ENCODE measurements at places on chromosomes 2 and 18.

- peaks cover 5% of the 10 kb centered on the region for H3K36me3 ChIP-seq
- H3K4me1 ChIP-seq = peaks cover 7% of the 10 kb centered on the region
- DNase-seq = peak; percentile 69
- peak overlapping the region; percentile 80 for H3K27ac ChIP-seq
- H3K27me3 ChIP-seq = no peaks in the 10 kb centered on the region
Observed at GRCh38 chr18:74597034-74597661, 522 bp upstream of the ZNF407 start.

GRCh38 chr2:114616-115015 lies 68.3 kb upstream of the FAM110C start:
- no peaks in the 10 kb centered on the region for H3K27me3 ChIP-seq
- no peaks in the 10 kb centered on the region for H3K36me3 ChIP-seq
- H3K4me1 ChIP-seq = no peaks in the 10 kb centered on the region
- DNase-seq = no peak
- H3K27ac ChIP-seq = no peak overlapping the region

DNA sequence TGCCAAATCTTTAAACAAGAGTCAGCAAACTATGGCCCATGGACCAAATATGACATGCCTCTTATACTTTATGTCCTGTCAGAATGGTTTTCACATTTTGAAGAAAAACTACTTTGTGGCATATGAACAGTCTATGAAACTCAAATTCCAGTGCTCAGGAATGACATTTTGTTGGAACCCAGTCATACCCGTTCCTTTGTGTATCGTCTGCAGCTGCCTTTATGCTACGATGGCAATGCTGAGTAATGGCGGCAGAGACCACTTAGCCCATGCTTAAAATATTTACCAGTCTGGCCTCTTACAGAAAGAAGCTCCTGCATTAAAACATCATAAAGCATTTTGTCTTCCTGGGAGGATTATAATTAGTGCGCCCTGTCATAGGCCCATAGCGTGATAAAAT lies 140.5 kb upstream of the FHL2 start:
- no peak overlapping the region for H3K4me3 ChIP-seq
- H3K27ac ChIP-seq = no peak overlapping the region
- no peaks in the 10 kb centered on the region for H3K4me1 ChIP-seq
- no peaks in the 10 kb centered on the region for H3K27me3 ChIP-seq

- no peaks in the 10 kb centered on the region for H3K27me3 ChIP-seq
- no peak overlapping the region for H3K4me3 ChIP-seq
- no peaks in the 10 kb centered on the region for H3K36me3 ChIP-seq
- no peak overlapping the region for H3K27ac ChIP-seq
- DNase-seq = no peak
Observed at GRCh38 chr2:178819992-178820391, 12.8 kb upstream of the TTN start.

DNA sequence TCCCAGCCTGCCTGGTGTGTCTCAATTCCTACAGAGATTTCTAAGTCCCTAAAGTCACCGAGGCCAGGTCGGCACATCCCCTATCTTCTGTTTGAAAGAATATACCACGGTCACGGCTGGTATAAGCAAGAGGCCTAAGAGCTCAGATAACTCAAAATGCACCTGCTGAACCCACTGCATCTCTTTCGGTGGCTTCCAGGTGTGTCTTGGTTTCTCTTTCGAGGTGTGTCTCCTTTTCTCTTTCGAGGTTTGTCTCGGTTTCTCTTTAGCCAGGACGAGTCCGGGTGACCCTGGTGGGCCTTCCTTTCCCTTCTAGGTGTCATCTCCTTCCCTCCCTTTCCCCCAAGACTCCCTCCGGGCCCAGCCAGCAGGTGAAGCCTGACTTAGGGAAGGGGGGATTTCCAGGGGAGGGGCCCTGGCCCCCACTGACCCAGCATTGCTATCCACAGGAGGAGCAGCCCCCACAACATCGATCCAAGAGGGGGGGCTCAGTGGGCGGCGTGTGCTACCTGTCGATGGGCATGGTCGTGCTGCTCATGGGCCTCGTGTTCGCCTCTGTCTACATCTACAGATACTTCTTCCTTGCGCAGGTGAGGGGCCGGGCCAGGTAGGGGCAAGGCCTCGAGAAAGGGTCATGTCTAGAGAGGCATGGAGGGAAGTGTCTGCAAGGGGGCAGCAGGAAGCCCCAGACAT lies 8.4 kb downstream of the ITM2C start:
- no peaks in the 10 kb centered on the region for H3K36me3 ChIP-seq
- H3K4me3 ChIP-seq = no peak overlapping the region
- H3K4me1 ChIP-seq = no peaks in the 10 kb centered on the region
- no peak overlapping the region for H3K27ac ChIP-seq
- DNase-seq = no peak
- no peaks in the 10 kb centered on the region for H3K27me3 ChIP-seq

DNA sequence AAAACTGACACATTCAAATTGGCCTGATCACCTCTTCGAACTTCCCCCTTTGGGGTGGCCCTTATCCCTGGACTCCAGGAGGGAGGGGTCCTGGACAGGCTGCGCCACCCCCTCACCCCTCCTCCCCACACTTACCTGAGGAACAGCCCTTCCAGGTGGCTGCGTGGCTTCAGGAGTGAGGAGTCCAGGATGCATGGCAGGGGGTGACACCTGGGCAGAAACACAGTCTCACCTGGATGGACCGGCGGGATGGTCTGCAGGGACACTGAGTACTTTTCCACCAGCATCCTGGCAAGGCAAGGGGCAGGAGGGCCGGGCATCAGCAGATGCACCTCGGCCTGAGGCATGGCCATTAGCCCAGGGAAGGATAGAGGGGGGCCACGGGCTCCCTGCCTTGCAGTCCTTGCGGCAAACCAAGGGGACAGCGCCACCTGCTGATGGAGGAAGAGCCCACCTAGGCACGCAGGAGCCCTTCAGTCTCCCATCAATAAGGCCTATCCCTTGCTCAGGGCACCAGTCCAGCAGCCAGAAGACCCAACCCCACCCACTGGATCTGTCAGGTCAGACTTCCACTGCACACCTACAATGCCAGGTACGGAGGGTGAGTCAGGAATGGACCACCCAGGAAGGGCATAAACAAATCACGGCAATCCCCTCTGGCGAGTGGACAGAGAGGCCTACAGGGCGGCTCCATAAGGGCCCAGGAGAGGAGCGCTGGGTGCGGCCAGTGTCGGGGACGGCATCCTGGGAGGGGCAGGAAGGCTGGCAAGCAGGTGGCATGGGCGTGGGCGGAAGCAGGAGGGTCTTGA lies 26.0 kb downstream of the FAM178B start:
- no peaks in the 10 kb centered on the region for H3K4me1 ChIP-seq
- DNase-seq = no peak
- no peak overlapping the region for H3K4me3 ChIP-seq
- H3K36me3 ChIP-seq = no peaks in the 10 kb centered on the region

- H3K4me1 ChIP-seq = no peaks in the 10 kb centered on the region
- H3K4me3 ChIP-seq = no peak overlapping the region
- DNase-seq = no peak
Observed at GRCh38 chr2:217742841-217743240, 260.0 kb downstream of the TNS1 start.

DNA sequence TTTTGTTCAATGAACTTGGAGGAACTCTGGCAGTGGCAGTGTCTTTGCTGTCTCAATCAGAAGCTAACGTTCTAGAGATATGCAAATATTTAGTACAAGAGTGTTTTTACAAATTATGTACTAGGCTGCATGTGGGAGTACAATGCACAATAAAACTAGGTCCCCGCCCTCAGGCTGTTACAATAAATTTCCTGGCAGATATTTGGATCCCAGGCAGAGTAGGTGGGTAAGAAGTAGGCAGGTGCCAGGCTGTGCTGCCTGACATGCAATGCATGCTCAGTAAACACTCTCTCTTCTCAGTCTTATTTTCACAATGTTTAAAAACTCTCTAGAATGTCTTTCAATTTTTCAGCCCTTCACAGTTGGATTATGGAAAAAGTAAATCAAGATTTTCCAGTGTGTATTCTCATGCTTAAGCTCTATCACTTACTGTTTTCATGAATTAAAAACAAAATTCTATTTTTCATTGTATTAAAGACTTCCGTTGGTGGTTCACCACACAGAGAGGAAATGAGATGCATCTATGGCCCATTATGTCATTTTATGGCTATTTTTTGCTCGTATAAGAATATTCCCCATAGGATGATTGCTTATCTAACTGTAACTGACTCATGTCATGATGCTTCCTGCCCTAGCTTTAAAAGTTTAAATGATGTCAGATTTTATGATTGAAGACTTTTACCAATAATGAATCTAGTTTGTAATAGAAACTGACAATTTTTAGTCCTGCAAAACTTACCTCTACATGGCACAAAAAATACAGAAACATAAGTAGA lies 346.1 kb downstream of the RND3 start:
- DNase-seq = no peak
- no peak overlapping the region for H3K4me3 ChIP-seq
- H3K27me3 ChIP-seq = no peaks in the 10 kb centered on the region
- H3K27ac ChIP-seq = peak overlapping the region; percentile 93
- no peaks in the 10 kb centered on the region for H3K36me3 ChIP-seq
- H3K4me1 ChIP-seq = peaks cover 43% of the 10 kb centered on the region

GRCh38 chr2:159939946-159940345 lies 122.5 kb downstream of the PLA2R1 start:
- no peak overlapping the region for H3K27ac ChIP-seq
- no peaks in the 10 kb centered on the region for H3K4me1 ChIP-seq
- no peak for DNase-seq
- no peak overlapping the region for H3K4me3 ChIP-seq
- no peaks in the 10 kb centered on the region for H3K36me3 ChIP-seq

DNA sequence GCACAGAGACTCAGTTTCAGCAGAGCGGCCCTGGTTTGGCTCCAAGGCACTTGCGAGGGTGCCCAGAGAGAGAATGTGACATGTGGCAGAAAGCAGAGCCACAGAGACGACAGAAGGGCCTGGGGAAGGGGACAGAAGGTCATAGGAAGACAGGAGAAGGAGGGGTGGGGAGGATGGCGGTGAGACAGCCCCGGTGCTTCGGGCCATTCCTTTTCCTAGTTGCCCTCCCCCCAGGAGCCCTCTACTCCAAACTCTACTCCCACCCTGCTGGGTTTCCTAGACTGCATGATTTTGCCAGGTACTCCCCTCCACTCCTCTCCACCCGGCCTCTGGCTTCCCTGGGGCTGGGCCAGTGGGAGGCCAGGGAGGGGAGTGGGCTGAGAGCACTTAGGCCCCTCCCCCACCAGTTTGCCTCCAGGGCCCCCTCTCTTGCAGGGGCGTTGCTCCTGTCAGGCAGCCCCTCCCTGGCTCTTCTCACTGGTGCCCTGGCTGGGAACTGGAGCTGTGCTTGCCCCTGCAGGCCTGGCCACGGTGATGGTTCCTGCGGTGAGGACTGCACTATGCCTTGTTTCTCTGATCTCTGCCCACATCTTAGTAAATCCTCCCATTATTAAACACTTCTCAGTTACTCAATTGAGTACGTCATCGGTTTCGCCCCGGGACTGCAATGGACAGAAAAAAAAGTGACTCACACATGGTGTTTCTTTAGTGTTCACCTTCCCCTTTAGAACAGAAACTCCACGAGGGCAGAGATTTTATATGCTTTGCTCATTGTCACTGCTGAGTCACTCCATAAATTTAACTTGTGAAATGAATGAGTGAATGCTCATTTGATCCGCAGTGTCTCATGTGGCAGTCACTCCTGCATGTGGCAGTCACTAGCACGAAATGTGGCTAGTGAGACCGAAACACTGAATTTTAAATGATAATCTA lies 58.7 kb upstream of the SP3 start:
- peaks cover 23% of the 10 kb centered on the region for H3K4me1 ChIP-seq
- no peaks in the 10 kb centered on the region for H3K36me3 ChIP-seq
- no peaks in the 10 kb centered on the region for H3K27me3 ChIP-seq
- peak overlapping the region; percentile 77 for H3K27ac ChIP-seq
- H3K4me3 ChIP-seq = no peak overlapping the region
- DNase-seq = peak; percentile 81

GRCh38 chr2:135745545-135745944 lies 3.9 kb downstream of the UBXN4 start:
- no peak overlapping the region for H3K4me3 ChIP-seq
- H3K27me3 ChIP-seq = no peaks in the 10 kb centered on the region
- H3K36me3 ChIP-seq = peaks cover 50% of the 10 kb centered on the region
- peaks cover 21% of the 10 kb centered on the region for H3K4me1 ChIP-seq

- H3K4me1 ChIP-seq = no peaks in the 10 kb centered on the region
- H3K36me3 ChIP-seq = no peaks in the 10 kb centered on the region
- H3K27ac ChIP-seq = no peak overlapping the region
- H3K4me3 ChIP-seq = no peak overlapping the region
Observed at GRCh38 chr18:78612801-78613200, 366.8 kb upstream of the SALL3 start.

DNA sequence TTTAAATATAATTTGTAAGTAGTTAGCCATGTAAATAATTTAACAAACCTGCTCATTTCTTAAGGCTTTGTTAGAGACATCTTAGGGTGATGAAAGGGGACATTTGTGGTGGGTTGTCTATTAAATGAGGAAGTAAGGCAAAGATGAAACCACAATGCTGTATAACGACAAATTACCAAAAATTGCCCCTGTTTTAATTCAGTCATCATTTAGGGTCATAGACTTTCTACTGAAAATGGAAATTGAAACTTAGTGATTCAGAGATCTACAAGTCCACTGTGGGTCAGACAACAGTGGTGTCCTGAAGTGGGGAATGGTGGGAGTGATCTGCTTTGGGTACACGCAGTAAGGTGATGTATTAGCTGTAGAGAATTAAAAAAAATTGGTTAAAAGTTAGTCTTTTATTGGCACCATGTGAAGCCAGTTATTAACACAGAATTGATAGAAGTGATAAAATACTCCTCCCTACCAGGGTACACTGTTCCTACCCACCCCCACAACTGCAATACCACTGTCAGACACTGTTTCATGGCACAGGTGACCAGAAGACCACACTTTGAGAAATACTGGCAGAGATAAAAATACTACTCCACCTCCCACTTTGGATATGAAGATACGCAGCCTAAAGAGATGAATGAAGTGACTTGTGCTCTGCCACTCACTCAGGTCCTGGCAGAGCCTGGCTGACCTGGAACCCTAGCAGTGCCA lies 13.4 kb downstream of the CERS6 start:
- H3K36me3 ChIP-seq = no peaks in the 10 kb centered on the region
- peaks cover 10% of the 10 kb centered on the region for H3K4me1 ChIP-seq
- no peak for DNase-seq
- H3K27ac ChIP-seq = no peak overlapping the region

DNA sequence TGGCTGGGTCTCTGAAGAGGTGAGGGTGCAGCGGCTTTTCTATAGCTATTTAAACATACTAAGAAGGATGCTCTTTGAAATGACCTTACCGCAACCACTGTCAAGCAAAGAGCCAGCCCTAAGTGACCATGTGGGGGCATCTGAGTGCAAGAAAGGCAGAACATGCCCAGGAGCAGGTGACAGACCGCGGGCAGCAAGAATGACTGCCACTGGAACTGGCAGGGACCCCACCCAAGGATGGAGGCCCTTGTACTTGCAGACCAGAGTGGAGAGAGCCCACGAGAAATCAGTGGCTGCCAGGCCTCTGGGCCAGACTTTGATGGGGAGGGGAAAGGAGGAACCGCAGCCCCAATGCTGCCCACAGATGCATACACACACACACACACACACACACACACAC lies 33.1 kb downstream of the DNMT3A start:
- no peaks in the 10 kb centered on the region for H3K27me3 ChIP-seq
- no peaks in the 10 kb centered on the region for H3K4me1 ChIP-seq
- H3K36me3 ChIP-seq = no peaks in the 10 kb centered on the region
- no peak overlapping the region for H3K4me3 ChIP-seq

Data from RWPE2 (cell line).